Testis (tissue), 5 donors: ENCODE measurements at places on chromosomes 6 and 20.

- DNase-seq: no peak
Measured at GRCh38 chr6:163241683-163242082, 172.8 kb upstream of the QKI start.

- DNase-seq: no peak
Measured at GRCh38 chr20:51255417-51255816, 232.5 kb upstream of the KCNG1 start.

GRCh38 chr20:42361402-42361970 lies 743.3 kb upstream of the CHD6 start:
- DNase-seq: no peak

- no peak for DNase-seq
Measured at GRCh38 chr20:23159256-23159946, 73.3 kb upstream of the CD93 start.

GRCh38 chr6:137471986-137472385 lies 22.2 kb downstream of the OLIG3 start:
- DNase-seq: no peak

- DNase-seq: no peak
Measured at GRCh38 chr6:42449917-42450476, 1.7 kb downstream of the TRERF1 start.

DNA sequence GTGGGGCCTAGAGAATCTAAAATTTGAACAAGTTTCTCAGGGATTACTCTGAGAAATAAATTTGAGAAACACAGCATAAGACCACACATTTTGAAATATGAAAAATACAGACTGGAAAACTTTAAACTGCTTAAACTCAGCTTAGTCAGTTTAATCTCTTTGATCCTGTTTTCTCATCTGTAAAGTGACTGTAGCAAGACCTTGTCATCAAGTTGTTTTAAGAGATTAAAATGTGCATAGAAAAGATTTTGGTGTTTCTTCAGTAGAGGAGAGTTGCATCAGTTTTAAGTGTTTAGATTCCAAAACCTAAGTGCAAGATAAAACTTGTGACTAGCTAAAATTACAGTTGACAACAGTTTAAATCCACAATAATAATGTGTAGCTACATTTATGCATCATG lies 8.1 kb upstream of the BCKDHB start:
- DNase-seq: no peak
